ENCODE measurements at places on chromosomes 4 and X.

GRCh38 chr4:121199742-121200561 lies 35.8 kb upstream of the TNIP3 start:
- no peak for DNase-seq

- no peak for DNase-seq
Measured at GRCh38 chrX:104707572-104707971, 141.6 kb downstream of the IL1RAPL2 start.

GRCh38 chr4:71004281-71004851 lies 10.9 kb downstream of the DCK start:
- no peak for DNase-seq

- DNase-seq: no peak
Measured at GRCh38 chr4:27881705-27882104, 1021.1 kb downstream of the STIM2 start.

GRCh38 chrX:139766545-139766983 lies 58.6 kb upstream of the MCF2 start:
- no peak for DNase-seq

DNA sequence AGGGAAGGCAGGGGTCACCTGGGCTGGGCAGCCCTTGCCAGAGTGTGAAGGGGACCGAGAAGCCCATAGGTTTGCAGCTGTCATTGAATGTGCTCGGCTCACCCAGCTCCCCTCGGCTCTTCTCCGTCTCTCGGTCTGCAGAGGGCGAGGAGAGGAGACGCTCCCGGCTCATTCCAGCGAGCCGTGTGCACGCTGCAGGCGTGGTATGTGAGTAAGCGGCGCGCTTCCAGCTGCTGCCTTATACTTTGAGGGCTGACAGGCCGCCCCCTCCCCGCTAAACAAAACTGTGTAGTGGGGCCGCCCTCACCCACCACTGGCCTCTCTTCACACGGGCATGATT lies 23.0 kb upstream of the BCORL1 start:
- DNase-seq: no peak

DNA sequence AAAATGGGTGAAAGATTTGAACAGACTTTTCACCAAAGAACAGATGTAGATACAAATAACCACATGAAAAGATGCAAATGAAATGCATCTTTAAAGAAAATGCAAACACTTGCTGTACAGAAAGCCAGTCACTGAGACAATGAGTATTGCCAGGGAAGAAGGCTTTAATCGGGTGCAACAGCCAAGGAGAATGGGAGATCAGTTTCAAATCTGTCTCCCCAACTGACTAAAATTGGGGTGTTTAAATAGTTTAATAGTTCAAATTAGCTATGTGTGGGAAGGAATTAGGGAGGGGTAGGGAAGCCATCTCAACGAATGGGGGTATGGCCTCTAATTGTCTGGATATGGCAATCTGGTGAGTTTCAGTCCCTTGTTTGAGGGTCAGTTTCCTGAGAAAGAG lies 295.4 kb downstream of the PTTG2 start:
- no peak for DNase-seq

GRCh38 chrX:141467442-141467841 lies 117.1 kb downstream of the SPANXA1 start:
- DNase-seq: no peak

- DNase-seq: no peak
Measured at GRCh38 chr4:1614502-1614853, 69.6 kb downstream of the FAM53A start.

- DNase-seq: peak; percentile 7
Measured at GRCh38 chr4:173013232-173013930, 155.2 kb upstream of the GALNT7 start.

- DNase-seq: no peak
Measured at GRCh38 chr4:74370912-74371311, 6.0 kb downstream of the EREG start.

DNA sequence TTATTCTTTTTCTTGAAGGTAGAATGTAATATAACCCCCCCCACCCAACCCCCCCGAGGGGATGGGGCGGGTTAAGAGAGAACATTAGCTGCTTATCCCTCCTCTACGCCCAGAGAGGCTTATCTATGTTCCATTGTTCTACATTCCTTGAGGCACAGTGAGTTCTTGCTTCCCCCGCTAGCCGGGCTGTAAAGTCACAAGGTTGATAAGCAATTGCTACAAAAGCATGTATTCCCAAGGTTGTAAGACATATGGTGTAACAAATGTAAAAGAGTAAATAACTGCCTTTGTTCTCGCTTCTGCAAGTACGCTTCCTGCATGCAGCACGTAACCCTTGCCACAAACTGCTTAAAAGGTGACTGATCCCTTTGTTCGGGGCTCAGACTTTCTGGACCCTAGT lies 8.2 kb downstream of the DCAF8L2 start:
- DNase-seq: no peak

- DNase-seq: no peak
Measured at GRCh38 chr4:145830699-145831098, 107.9 kb downstream of the ZNF827 start.

DNA sequence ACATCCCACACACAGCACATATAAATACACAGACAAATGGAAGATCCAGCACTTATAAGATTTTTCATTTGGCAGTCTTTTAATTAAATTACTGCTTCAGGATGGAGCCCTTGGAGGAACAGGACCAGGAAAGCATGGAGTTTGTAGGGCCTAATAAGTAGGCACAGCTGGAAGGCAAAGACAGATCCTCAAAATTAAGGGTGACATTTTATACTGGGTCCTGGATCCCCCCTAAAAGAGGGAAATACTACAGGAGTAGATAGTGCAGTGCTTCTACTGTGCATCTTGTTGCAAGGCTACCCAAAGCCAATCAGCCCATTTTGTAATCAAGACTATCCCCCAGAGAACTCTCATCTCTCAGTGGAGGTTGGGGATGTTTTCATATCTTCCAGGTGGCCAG lies 1860.7 kb upstream of the PCDH10 start:
- DNase-seq: no peak

GRCh38 chr4:95432466-95432865 lies 116.3 kb downstream of the UNC5C start:
- DNase-seq: no peak

GRCh38 chrX:115177932-115178331 lies 11.3 kb upstream of the RBMXL3 start:
- DNase-seq: no peak

DNA sequence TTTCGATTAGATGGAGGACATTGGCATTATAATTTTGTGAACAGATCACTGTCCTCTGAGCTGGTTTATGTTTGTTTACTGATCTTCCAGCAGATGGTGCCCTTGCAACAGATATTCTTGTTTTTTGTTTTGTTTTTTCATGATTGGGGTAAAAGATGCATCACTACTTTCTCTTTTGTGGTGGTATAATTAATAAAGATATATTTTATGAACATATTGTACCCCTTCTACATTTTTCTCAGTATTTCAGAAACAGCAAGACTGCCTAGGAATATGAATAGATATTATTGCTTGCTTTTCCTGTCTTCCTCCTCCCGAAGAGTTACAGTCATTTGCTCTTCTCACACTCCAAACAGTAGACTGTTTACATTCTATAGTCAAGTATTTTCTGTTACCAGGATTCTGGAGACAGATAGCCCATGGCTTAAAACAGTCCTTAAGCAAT lies 905.2 kb downstream of the TRAM1L1 start:
- DNase-seq: peak; percentile 3

DNA sequence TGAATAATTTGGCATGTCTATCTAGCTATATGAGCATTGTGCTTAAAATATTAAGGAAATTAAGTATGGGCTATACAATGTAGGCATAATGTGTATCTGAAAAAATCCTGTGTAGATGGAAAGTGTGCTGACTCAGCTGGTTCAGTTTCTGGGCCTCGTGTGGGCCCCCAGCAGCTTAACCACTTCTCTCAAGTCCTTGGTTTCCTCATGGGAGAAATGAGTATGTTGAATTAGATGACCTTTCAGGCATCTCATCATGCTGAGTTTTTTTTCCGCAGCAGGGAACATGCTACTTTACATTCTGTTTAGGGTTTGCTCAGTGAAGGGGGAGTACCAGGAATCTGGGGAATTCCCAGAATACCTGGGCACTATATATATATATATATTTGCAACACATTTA lies 30.5 kb downstream of the RHOH start:
- DNase-seq: no peak

DNA sequence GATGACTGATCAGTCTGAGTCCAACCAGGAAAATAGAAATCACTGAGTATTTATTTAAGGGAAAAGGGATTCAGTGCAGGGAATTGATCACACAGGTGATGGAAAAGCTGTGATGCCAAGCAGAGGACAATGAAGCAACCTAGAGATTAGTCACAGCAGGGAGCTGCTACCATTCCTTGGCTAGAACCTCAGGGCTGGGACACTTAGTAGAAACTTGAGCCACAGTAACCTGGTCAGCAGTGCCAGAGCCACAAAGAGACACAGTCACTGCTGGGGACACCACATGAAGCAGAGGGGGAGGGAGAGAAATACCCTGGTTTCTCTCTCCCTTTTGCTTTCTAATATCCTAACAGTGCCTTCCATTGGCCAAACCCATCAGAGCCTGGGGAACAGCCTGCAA lies 38.7 kb downstream of the RTL9 start:
- no peak for DNase-seq

- no peak for DNase-seq
Measured at GRCh38 chr4:130306566-130306965, 1210.6 kb downstream of the C4orf33 start.

- DNase-seq: no peak
Measured at GRCh38 chrX:39731735-39732134, 366.0 kb downstream of the BCOR start.

- no peak for DNase-seq
Measured at GRCh38 chr4:182578402-182578801, 335.2 kb downstream of the TENM3 start.

DNA sequence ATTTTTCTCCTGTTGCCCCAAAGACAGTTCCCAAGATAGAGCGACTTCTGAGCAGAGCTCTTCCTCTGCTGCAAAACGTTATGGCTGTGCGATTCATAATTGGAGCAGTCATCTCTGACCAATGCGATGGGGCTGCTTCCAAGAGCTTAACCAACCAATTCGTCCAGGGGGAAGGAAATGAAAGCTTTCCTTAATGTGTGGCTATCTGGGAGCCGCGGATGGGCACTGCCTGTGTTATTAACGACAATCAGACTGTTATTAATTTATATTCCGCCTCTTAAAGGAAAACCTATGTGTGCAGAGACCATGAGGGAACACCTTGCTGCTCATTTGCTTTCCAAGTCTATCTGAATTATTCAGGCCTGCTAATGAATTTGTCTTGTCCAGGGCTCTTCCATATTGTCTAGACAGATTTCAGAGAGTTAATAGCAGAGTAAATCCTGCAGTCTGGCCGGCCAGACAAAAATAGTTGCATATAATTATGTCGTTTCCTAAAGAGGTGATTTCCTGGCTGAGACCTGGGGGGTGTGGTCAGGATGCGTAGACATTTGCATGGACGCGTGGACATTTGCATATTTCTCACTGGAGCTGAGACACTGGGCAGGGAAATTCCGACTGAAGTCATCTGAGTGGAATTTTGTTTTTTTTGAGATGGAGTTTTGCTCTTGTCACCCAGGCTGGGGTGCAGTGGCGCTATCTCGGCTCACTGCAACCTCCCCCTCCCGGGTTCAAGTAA lies 135.4 kb downstream of the HMX1 start:
- DNase-seq: no peak

GRCh38 chr4:151152028-151152427 lies 52.6 kb downstream of the RPS3A start:
- DNase-seq: no peak

- no peak for DNase-seq
Measured at GRCh38 chr4:148126825-148127224, 315.4 kb downstream of the NR3C2 start.

DNA sequence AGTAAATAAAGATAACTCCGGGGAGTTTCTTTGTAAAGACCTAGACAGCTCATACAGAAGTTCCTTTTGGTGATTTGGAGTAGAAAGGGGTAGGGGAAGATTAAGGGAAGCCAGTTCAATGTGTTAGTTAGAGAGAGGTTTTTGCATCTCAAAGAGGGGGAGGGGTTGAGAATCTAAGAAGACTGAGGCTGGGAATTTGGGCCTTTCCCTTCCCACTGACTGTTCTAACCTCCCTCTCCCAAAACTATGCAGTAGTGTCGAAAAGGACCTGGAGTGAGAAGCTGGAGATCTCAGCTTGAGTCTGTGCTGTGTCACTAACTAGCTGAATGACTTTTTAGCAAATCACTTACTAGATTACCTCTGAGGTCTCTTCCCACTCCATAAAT lies 55.7 kb upstream of the CCDC160 start:
- DNase-seq: no peak

DNA sequence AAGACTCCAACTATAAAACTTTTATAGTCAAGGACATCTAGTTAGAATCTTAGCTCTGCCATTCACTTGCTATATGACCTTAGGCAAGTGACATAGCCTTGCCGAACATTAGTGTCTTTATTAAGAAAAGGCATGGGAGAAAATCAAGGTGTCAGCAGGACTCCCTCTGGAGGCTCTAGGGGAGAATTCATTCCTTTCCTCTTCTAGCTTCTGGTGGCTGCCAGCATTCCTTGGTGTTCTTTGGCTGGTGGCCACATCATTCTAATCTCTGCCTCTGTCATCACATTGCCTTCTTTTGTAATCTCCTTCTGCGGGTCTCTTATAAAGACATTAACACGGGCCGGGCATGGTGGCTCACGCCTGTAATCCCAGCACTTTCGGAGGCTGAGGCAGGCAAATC lies 99.8 kb downstream of the PPP1R2C start:
- DNase-seq: no peak

DNA sequence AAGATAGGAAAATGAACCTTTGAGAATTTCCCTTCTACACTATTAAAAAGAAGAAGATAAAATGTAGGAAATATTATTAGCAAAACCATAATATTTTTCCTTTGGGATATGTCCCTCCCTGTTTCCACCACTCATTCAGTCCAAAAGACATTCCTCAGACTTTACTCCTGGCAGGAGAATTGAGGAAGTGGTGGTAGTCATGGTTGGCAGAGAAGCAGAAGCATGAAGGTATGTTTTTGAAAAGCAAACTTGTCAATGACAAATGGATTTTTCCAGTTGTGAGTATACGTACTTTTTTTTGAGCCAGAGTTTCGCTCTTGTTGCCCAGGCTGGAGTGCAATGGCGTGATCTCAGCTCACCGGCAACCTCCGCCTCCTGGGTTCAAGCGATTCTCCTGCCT lies 13.7 kb downstream of the STAG2 start:
- no peak for DNase-seq

GRCh38 chr4:72525938-72526337 lies 43.1 kb downstream of the ADAMTS3 start:
- DNase-seq: no peak

DNA sequence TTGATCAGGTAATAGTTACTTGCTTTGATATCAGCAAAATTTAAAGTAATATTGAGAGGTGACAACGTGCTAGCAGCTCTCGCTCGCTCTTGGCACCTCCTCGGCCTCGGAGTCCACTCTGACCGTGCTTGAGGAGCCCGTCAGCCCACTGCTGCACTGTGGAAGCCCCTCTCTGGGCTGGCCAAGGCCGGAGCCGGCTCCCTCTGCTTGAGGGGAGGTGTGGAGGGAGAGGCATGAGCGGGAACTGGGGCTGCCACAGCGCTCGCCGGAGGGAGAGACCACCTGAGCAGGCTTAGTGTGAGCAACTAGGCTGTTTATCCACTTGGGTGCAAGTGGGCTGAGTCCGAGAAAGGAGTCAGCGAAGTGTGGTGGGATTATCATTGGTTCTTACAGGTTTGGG lies 455.7 kb upstream of the PCDH7 start:
- DNase-seq: no peak

GRCh38 chrX:104189837-104190236 lies 23.6 kb downstream of the FAM199X start:
- DNase-seq: no peak

GRCh38 chrX:153492543-153492942 lies 2.2 kb upstream of the BGN start:
- DNase-seq: no peak

- DNase-seq: no peak
Measured at GRCh38 chr4:135277980-135278315, 1076.4 kb upstream of the PABPC4L start.

GRCh38 chr4:95267081-95267480 lies 281.7 kb downstream of the UNC5C start:
- DNase-seq: no peak

Measured in NCI-H1105 (cell line).